ENCODE measurements at places on chromosomes 11 and 22.

DNA sequence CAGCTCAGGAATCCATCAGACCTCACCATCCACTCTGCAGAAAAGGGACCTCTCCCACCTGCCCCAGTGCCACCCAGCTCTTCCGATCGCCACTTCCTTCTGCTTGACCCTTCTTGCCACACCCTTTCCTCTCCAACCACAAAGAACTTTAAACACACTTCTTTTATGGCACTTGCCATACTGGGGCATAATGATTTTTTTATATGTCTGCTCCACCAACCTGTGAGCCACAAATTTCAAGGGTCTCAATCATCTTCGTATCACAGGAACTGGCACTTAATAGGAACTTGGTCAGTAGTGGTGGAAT, 11.7 kb upstream of the MYH9 start:
- H3K36me3 ChIP-seq: no peaks in the 10 kb centered on the region
- no peak overlapping the region for H3K4me3 ChIP-seq
- peaks cover 19% of the 10 kb centered on the region for H3K4me1 ChIP-seq
- DNase-seq: no peak
- no peak overlapping the region for H3K27ac ChIP-seq
- no peaks in the 10 kb centered on the region for H3K27me3 ChIP-seq

GRCh38 chr22:46721501-46722085, 16.5 kb downstream of the CERK start:
- peaks cover 45% of the 10 kb centered on the region for H3K36me3 ChIP-seq
- DNase-seq: no peak
- peaks cover 22% of the 10 kb centered on the region for H3K4me1 ChIP-seq
- no peak overlapping the region for H3K27ac ChIP-seq
- H3K4me3 ChIP-seq: no peak overlapping the region

- peak overlapping the region; percentile 52 for H3K4me3 ChIP-seq
- H3K4me1 ChIP-seq: peaks cover 12% of the 10 kb centered on the region
Measured at GRCh38 chr11:61587951-61588727, 7.3 kb upstream of the SYT7 start.

DNA sequence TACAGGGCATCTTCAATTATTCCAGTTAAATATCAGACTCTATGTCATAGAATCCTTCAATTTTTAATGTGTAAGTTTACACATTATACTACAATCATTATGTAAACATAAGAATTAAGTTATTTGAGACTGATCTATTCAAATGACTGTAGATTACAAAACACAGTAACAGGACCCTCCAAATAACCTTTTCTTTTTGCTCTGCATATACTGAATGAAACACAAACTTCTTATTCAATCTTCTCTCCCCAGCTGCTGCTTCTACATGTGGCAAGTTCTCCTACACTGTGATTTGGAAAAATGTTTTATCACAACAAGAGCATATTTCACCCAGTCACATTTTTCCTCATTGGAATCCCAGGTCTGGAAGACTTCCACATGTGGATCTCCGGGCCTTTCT, at the start of gene OR52J3:
TSS of gene OR52J3 (plus strand) at position 301 of the 400 bp plus-strand sequence. CDS start at position 301, 0 bp downstream.
- no peak within 1 kb of the TSS for H3K4me3 ChIP-seq
- no peaks in the 10 kb centered on the region for H3K4me1 ChIP-seq
- H3K27ac ChIP-seq: no peak within 1 kb of the TSS
- DNase-seq: no peak
- no peaks in the 10 kb centered on the region for H3K27me3 ChIP-seq

DNA sequence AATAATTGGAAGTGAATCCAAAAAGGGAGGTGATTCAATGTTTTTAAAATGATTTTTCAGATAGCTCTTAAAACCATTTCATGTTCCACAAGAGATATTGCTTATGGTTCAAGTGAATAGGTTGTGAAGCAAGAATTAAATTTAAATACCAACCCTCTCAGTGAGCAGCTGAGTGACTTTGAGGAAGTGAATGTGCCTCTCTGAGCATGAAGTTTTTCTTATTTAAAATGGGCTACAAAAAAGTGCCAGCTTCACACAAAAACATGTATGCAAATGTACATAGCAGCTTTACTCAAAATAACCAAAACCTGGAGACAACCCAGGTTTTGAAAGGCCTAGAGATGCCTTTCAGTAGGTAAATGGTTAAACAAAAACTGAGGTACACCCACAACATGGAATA, 35.5 kb upstream of the GAB4 start:
- no peak overlapping the region for H3K27ac ChIP-seq
- no peak for DNase-seq
- peaks cover 25% of the 10 kb centered on the region for H3K27me3 ChIP-seq
- no peaks in the 10 kb centered on the region for H3K36me3 ChIP-seq

DNA sequence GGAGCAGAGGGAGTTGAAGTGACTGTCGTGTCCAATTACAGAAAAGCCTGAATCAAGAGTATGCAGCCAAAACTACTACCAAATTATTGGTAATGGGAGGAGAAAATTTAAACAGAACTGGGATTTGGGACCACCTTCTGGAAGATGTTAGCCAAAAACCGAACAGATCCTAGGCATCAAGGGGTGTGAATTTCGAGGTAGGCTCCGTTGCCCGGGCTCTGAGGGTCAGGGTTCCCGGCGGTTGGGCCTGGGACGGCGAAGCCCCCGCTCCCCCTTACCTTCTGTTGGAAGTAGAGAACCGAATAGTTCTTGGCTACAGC, 313 bp downstream of the PRCP start:
- DNase-seq: no peak
- H3K27me3 ChIP-seq: no peaks in the 10 kb centered on the region
- H3K4me3 ChIP-seq: peak overlapping the region; percentile 87
- H3K36me3 ChIP-seq: peaks cover 14% of the 10 kb centered on the region

All from central memory CD8-positive, alpha-beta T cell (primary cell).